ENCODE measurements at places on chromosomes 3 and 15. TPM values are rescaled to one million over a fixed set of nuclear protein-coding genes. Genes with fewer than 3 reads are reported as not detected.

MST1R gene
- not detected for polyA plus RNA-seq

GOLGA8J gene
- not detected for polyA plus RNA-seq

ZNF502 gene
- 4.1 TPM for polyA plus RNA-seq

SERINC4 gene
- polyA plus RNA-seq = 2.2 TPM

OR5K4 gene
- polyA plus RNA-seq = not detected

All from CD8-positive, alpha-beta memory T cell (primary cell).